Fibroblast of gingiva (primary cell): ENCODE measurements at places on chromosomes 13 and 19.

DNA sequence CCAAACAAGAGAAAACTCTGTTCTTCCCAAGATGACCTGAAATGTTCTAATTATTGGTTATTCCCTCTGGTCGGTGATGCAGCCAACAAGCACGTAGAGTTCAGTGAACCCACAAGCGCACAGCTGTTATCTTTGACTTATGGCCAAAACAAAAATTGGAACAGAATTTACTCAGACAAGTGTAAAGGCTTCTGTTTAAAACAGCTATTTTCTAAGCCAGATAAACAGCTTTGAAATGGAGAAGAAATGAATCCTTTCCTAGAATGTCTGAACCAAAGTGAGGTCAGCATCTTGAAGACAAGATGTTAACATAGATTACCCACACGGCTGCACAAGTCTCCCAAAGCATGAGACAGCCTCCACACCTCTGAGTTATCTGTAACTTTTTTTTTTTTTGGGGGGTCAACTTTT, 669.2 kb downstream of the DIAPH3 start:
- DNase-seq: peak; percentile 41

DNA sequence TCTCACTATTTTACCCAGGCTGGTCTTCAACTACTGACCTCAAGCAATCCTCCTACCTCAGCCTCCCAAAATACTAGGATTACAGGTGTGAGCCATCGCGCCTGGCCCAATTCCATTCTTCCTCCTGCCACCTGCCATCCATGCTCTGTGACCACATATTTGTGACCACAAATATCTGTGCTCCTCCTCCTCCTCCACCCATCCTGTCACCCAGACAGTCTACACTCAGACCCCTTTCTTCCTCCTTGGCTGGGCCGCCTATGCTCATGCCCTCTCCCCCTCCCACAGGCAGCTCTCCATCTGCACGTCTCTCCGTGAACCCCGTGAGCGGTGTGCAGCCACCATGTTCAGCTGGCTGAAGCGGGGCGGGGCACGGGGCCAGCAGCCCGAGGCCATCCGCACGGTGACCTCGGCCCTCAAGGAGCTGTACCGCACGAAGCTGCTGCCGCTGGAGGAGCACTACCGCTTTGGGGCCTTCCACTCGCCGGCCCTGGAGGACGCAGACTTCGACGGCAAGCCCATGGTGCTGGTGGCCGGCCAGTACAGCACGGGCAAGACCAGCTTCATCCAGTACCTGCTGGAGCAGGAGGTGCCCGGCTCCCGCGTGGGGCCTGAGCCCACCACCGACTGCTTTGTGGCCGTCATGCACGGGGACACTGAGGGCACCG, 3.2 kb downstream of the EHD2 start:
- DNase-seq: no peak

GRCh38 chr13:30477346-30478195, 11.8 kb upstream of the HMGB1 start:
- DNase-seq: no peak

DNA sequence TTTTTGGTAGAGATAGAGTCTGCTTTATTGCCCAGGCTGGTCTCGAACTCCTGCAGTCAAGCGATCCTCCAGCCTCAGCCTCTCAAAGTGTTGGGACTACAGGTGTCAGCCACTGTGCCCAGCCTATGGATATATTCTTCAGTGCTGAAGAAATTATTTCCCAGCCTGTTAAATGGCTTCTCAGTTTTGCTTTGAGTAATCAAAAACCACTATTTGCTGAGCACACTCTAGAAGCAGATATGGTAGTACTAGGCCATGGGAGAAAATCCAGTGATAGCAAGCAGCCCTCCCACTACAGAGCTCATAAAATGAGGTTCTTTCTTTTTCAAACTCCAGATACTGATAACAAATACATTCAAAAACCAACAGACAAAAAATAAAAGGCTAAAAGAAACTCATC, 80.6 kb upstream of the CLDN10 start:
- DNase-seq: no peak
